ENCODE measurements at places on chromosomes 13 and 19. TPM values are rescaled to one million over a fixed set of nuclear protein-coding genes. Genes with fewer than 3 reads are reported as not detected.

Gene CRB3
- total RNA-seq, result not detected

Gene ZNF723
- not detected for total RNA-seq

Gene HS6ST3
- total RNA-seq, result under 0.01 TPM

Gene ONECUT3
- total RNA-seq, result not detected

Gene LILRA1
- not detected for total RNA-seq
